HuH-7.5 (cell line): ENCODE measurements at places on chromosomes 5 and 9.

DNA sequence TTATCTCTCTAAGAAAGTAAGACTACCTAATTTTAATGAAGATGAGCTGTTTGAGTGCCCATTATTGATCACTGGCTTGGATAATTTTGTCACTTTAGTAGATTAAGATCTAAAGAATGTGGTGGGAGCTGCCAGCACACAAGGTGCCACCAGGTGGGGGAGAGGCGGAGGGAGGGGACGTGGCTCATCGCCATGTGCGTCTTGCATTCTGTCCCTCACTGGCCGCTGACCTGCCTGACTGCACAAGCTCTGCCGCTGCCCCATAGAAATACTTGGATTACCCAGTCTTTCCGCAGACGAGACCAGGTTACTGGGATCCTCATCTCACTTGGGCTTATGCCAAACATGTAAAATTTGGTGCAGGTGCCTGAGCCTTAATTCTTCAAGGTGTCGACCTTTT lies 37.6 kb downstream of the RHOBTB3 start:
- DNase-seq: no peak

DNA sequence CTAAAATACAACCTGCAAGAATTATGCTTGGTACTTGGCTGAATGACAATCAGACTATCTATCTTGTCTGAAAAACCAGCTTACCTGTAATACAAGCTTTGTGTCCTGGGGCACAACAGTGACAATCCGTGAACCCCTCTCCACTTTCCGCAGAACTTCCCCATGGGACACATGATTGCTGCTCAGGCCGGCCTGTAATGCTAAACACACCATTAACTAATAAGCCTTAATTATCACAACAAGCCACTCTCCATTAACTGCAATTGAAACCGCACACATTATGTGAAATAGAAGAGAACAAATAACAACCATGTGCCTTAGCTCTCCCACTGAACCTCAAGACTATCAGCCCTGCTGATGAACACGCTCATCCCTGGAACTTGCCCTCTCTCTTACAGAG lies 33.7 kb downstream of the ELP1 start:
- DNase-seq: no peak

DNA sequence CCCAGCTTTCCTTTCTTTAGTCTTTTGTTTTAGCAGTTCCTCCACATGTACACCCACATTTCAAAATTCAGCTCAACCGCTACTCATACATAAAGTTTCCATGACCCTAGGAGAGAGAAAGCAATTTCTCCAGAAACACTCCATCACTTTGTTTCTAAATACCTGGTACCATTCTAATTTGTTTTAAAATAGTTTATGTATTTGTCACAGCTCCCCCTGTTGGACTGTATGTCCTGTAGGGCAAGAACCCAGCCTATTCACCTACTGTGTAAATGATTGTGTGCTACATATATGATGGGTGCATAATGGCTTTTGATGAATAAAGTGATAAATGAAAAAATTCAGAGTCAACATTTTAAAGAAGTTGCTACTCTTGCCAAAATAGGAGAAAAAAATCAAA lies 139.1 kb downstream of the COX7C start:
- DNase-seq: no peak

DNA sequence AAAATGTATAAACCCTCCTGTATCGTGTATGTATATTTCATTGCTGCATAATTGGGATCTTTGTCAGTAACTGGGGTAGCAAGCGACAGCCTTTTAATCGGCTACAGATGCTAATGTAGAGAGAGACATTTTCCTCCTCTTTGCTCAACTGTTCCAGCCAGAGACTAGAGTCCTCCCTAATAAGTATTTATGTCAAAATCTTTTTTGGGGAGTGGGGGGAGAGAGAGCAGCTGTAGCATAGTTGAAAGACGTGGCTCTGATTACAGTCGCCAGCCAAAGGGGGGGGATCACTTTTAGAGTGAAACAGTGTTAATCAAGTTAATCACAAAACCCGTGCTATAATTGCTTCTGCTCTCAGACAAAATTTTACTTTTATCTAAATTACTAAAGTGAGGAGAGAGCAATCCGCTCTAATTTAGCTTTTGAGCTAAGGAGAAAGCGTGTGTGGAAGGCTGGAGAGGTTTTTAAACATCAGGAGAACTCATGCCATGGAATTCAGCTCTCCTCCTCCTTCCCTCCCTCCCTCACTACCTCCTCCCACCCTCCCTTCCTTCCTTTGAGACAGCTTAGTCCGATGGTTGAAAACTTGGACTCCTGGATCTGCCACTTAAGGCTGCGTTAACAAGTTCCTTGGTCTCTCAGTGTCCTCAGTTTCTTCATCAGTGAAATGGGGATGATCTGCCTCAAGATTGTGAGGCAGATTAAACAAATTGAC lies 87.3 kb upstream of the ZNF618 start:
- no peak for DNase-seq

GRCh38 chr5:33690374-33691135 lies 201.2 kb downstream of the ADAMTS12 start:
- no peak for DNase-seq

DNA sequence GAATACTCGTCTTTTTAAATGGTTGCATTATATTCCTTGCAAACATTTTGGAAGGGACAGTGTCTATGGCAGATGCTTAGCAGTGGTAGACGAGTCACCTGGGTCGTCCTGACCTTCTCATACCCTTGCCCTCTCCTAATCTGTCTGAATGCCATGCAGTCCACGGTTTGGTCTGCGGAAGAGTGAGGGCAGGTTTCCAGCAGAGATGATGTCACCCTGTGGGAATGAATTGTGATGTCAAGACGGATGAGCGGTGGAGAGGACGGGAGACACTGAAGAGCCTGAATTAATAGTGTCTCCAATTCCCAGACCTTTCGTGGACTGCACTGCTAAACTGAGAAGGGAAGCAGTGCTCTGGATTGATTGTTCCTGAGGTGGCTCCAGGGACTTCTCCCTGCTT lies 329.0 kb upstream of the PANK3 start:
- no peak for DNase-seq

DNA sequence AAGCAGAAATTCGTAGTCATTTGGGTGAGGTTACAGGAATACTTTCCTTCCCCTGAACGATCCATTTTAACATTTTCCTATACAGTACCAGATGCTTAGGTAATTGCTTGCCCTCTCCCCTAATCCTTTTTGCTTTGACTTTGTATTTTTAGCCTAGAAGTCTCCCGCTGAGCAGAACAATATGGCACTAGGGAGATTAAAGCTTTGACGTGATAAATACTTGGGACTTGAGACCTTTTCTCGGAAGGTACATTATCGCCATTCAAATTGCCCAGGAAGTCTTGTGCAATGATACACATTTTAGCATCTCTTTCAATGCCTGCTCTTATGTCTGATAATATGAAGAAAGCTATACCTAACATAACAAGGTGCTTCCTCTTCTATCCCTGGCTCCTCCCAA lies 22.9 kb upstream of the SPATA31C2 start:
- DNase-seq: no peak
